NCI-H1436 treated with DMSO at 0.1 percent for 48 hours (cell line): ENCODE measurements at places on chromosomes 11 and 22.

DNA sequence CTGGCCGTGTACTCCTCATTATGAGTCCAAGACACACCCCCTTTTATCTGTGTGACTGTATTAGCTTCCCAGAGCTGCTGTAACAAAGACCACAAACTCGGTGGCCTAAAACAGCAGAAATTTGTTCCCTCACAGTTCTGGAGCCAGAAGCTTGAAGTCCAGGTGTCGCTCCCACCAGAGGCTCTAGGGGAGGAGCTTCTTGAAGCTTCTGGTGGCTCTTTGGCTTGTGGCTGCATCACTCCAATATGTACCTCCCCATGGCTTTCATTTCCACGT, 3.0 kb downstream of the PRR5 start:
- no peak for DNase-seq

GRCh38 chr11:110453684-110454354, 24.1 kb downstream of the FDX1 start:
- no peak for DNase-seq

- no peak for DNase-seq
Measured at GRCh38 chr11:108754901-108755625, 90.2 kb downstream of the DDX10 start.

- no peak for DNase-seq
Measured at GRCh38 chr11:94794287-94795168, 26.4 kb downstream of the AMOTL1 start.

- DNase-seq: no peak
Measured at GRCh38 chr11:47511917-47512316, 41.0 kb downstream of the CELF1 start.

DNA sequence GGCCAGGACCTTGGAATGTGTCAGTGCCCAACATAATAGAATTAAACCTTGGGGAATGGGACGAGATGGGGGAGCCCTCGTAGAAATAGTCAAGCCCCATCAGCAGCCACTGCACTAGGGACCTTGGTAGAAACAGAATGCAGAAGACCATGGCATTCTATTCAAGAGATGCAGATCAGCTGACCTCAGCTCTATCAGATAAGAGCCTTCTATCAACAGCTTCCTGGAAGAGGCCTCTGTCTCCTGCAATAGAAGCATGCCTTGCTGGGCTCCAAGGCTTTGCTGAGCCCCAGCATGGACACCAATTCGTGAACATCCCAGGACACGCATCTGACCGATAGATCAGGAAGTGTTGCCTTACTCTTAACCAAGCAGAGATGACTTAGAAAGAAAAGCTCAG, 27.5 kb upstream of the FLI1 start:
- DNase-seq: no peak

GRCh38 chr11:7165911-7166310, 77.1 kb downstream of the RBMXL2 start:
- no peak for DNase-seq

DNA sequence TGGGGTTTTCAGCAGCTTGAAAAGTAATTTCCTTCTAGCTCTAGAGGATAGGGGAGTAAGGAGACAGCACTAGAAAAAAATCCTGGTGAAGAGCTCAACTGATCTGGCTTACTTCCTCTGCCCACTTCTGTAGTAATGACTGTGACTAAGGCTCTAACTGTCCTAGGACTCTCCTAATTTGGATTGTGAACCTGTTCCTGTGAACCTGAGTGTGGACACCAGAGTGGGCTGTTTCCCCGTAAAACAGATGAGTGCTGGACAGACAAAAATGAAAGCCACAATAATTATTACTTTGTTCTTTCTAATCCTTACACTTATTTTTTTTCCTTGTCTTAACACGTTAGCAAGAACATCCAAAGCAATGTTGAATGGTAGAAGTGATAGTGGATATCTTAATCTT, 154.1 kb downstream of the AASDHPPT start:
- DNase-seq: no peak

DNA sequence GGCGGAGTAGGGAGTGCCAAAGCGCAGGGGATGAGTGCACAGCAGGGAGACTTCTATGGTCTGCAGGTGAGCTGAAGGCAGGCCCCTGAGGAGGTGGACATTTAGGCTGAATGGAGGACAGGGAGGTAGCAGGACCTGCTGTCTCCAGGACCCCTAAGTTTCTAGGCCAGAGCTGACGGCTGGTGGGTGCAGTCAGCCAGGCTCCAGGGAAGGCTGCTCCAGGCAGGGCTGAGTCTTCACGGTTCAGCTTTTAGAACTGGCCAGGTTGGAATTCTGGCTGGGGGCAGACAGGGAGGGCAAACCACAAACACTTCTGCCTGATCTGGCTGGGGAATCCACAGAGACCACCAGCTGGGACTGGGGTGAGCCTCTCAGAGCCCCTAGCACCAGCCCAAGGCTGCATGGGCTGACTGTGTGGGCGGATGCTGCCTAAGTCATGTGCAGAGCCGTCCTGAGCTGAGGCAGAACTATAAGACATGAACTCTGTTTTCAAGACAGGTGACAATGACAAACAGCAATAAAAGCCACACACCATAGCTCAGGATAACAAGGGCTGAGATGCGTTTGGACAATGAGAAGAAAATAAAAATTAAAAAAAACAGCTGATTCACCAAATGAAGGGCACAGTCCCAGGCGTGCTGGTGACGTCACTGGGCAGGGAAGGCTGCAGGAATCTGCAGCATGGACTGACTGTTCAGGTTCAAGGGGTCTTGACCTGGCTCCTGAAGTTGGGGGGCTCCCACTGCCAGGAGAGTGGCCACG, 10.4 kb upstream of the MALAT1 start:
- no peak for DNase-seq

GRCh38 chr11:103585401-103585800, 451.0 kb upstream of the DDI1 start:
- DNase-seq: no peak

DNA sequence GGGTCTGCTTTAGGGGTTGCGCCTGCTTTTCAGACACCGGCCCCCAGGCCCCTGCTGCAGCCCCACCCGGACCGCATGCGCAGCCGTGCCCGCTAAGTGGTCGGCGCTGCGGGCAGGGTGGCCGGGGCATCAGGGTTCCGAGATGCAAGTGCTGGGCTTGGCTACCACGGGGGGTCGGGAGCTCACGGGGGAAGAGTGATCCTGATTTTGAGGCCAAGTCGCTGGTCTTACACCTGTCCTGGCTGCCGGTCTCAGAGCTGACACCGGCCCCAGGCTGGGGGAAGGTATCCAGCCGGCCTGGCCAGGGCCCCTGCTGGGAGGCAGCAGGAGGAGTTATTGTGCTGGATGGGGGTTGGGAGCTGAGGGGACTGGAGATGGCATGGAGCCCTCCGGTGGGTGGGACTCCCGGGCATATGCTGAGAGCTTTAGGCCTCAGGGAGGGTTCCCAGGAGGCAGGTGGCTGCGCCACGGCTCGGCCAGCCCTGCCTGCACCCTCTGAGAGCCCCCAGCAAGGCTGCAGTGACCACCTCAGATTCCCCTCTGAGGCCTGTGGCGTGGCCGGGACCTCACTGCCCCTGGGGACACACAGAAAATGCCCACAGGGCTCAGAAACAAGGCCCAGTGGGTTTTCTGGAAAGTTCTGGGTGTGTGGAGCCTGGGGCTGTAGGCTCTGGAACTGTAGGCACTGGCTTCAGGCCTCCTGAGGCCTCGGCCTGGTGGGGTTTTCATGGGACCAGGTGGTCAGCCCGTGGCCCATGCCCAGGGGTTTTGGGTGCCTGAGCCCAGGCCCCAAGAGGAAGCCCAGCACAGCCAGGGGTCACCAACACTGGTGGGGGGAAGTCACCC, 4.4 kb upstream of the MUC5AC start:
- no peak for DNase-seq
